Activated T-cell treated with anti-CD3 and anti-CD28 coated beads, Interleukin-2, amount 50 U/mL, for 4 hours (primary cell): ENCODE measurements at places on chromosomes 6 and 20.
A peak's percentile ranks its signal among the peaks of the same experiment; 100 is the strongest.

- DNase-seq, result no peak
Measured at GRCh38 chr20:1389703-1390580, 2.9 kb downstream of the FKBP1A start.

GRCh38 chr6:166511316-166511715 lies 75.2 kb downstream of the RAMACL start:
- no peak for DNase-seq

DNA sequence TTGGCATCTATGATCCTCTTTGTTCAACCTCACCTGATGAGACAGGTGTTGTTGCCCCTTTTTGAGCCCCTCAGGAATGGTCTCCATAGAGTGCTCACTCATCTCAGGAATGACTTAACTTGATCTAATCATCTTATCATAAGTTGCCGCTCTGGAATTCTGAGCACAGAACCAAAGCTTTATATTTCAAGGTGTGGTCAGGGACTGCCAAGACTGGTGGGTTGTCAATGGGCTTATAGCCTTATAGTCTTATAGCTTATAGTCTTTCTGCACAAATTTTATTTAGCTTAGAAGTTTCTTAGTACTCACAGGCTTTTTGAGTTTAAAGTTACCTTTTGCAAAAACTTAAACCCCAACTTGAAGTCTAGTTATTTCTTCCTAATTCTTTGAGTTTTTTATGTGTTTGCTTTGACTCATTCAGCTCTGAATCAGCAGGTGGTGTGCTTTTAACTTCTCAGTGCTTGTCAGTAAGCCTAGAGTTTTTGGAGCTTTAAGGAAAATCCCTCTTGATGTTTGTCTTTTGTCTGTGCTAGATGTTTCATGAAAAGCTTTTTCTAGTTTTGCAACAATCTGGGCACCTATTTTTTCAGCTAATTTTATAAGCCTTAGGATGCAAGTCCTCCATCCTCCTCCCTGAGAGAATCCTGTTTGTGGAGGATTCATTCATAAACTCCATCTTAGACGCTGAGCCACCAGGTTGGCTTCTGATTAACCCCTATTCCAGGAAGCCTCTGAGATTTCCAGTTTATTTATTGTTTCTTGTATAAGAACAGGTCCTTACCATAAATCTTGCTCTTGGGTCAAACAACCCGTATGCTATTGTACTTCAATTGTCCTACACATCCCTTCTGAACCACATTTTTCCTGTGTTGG lies 72.3 kb upstream of the SSTR4 start:
- DNase-seq, result no peak

DNA sequence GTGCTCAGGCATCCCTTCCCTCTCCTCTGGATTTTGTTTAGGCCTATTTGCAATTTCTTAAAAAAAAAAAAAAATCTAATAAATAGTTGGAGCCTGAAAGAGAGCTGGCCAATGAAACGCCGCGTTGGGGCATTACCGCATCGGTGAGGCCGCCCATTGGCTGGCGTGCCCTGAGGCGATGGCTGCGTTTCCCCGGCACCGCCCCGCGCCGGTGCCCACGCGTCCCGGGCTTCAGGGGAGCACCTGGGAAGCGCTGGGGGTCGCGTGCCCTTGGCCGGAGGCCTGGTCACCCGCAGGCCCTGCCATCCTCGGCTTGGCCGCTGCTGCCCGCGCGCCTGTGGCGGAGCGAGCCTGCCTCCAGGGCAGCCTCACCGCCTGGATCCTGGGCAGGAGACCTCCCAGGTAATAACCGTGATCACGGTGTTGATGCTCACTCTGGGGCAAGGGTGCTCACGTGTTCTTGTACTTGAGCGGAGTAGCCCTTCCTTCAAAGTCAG lies 155.4 kb downstream of the NRN1 start:
- DNase-seq, result peak; percentile 58
